ENCODE measurements at places on chromosomes 13 and 19. TPM values are rescaled to one million over a fixed set of nuclear protein-coding genes. Genes with fewer than 3 reads are reported as not detected.

DNA sequence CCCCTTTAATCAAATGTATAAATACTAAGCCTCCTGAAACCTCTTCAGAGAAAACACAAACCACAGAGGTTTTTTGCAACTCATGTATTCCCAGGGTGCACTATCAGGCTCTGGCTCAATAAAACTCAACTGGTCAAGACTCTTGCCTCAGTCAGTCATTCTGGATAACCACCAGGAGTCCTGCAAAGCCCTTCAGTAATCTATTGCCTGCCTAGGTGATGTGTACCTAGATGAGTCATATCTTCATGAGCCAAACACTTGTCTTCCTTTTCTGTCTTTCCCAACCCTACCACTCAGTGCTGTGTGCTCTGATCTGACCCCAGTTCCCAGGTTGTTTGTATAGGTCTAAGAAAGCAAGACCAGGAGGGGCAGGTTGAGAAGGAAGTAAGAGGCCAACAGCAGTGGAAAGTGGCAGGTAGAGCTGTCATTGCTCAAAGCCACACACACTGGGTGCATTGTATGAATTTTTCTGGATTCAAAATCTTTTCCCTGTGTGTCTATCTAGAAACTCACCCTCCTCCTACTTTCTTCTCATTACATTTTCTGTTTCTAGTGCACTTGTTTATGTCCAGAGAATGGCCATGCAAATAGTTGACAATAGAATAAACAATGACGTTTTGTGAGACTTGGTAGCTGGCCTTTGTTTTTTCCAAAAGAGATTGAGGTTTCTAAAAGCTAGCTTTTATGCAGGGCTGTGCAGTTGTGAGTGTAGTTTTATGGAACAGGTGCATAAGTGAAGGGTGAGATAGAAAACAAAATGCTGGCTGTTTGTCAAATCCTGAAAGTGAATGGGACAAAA lies 48.1 kb downstream of the PSG1 start:
- DNase-seq = peak; percentile 28

DNA sequence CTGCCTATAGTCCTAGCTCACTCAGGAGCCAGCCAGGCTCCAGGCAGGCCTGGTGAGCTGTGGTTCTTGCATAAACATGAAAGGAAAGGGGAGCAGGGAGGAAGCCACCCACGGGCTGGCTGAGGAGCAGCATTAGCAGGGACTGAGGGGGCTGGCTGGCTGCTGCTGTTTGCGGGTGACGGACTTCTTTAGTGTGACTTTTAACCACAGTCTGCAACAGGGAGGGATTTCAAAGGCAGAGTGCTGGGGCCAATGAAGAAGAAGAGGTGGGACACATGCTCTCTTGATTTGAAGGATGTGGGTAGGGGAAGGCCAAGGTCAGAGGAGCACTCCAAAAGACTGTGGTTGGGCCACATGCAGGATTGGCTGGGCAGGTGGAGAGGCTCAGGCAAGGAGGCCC lies 223.0 kb downstream of the DNAJC15 start:
- no peak for DNase-seq

DNA sequence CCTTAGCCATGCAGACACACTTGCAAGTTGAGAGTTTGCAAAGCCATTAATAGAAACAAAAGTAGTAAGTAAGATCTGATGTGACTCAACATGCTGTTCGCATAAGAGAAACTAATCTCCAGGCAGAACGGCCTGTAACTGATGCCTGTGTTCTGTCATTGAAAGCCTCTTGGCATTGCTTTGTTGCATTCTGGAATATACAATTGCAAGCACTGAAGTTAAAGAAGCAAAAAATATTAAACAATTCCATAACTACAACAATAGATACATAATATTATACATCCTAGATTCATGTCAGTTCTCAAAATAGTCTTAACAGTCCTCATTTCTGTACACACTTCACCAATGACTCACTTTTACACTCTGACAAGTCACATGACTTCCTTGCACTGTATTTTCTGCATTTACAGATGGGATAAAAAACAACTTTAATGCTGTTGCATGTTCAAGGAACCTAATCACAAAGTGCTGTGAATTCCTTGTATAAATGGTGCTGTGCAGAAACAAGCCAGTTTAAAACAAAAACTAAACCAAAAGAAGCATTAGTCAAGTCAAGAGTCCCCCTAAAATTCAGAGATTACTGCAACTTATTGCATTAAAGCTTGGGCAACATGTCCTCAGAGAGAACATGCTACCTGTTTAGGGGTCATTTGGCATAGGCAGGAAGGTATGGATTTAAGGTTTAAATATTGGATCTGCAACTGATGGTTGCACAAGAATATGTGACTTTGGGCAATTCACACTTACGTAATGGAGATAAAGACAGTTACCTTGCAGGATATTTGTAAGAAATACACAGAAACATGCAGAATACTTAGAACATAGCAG lies 79.5 kb upstream of the SERP2 start:
- DNase-seq = no peak

DNA sequence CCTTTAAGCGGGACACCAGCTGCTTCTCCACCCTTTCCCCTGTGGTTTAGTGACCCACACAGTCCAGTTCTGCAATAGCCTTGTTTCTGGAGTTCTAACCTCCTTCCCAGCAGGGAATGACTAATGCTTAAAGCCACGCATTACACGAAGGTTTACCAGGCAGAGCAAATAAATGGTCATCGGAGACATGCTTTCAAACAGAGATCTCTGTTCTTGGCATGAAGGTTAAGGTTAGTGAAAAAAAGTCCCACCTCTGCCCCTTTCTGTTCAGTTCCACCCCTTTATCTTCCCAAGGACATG lies 25.3 kb upstream of the MEDAG start:
- DNase-seq = no peak

DNA sequence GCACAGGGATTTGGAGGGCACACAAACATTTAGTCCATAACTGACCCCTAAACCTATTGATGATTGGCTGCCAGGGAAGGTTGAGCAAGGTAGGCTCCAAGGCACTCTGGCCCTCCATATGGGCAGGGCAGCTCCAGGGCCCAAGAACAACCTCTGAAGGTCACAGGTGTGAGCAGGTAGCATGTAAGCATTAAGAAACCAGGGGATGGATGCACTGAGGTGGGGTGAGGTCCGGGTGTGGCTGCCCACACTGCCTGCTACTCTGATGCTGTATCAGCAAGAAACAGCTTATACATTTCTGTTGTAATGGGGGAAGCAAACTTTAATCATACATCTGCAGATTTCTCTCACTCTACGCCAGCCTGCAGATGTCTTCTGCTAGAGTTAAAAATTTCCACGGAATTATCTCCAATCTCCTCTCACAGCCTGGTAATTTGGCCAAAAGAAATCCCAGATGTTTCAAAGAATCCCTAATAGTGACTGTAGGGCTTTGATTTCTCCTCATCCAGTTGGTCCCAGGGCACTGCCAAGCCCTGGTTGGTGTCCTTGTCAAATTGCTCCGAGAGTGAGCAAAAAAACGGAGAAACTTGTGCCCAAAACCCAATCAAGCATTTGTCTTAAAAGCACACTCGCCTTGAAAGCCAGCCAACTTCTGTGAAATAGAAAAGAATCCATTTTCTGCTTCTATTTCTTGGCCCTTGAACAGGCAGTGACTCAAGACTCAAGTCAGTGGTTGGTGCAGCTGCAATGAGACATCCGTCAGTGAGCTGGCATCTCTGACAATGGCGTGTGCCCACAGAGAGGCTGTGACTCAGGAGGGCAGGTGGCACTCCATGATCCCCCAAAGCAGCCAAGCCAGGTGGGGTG lies 72.5 kb upstream of the MRI1 start:
- no peak for DNase-seq

DNA sequence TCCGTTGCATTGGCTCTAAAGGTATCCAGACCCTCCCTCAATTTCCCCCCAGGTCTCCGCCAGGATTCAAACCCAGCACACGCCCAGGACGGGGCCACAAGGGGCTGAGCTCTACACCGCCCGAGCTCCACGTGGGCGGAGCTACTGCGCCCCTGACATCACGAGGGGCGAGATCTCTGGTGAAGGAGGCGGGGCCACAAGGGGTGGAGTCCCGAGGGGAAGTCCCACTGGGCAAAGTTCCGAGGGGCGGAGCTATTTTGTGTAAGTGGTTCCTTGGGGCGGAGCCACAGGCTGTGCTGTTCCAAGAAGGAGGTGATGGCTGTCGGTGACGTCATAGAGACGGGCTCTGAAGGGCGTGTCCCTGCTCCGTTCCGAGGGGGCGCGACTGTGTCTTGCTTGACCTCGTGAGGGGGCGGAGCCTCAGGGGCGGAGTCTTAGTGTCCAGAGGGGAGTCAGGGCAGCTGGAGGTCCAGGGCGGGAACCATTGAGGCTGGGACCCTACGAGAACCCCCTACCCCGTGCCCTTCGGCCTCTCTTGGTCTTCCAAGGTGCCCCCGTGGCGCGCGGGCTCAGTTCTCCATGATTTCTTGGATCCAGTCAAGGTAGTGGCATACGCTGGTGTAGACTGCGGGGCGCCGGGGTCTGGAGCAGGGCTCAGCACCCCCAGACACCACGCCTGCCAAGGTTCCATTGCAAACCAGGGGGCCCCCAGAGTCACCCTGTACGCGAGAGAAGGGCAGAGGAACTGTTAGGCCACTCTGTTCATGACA lies 1.3 kb upstream of the KLK8 start:
- peak; percentile 99 for DNase-seq

DNA sequence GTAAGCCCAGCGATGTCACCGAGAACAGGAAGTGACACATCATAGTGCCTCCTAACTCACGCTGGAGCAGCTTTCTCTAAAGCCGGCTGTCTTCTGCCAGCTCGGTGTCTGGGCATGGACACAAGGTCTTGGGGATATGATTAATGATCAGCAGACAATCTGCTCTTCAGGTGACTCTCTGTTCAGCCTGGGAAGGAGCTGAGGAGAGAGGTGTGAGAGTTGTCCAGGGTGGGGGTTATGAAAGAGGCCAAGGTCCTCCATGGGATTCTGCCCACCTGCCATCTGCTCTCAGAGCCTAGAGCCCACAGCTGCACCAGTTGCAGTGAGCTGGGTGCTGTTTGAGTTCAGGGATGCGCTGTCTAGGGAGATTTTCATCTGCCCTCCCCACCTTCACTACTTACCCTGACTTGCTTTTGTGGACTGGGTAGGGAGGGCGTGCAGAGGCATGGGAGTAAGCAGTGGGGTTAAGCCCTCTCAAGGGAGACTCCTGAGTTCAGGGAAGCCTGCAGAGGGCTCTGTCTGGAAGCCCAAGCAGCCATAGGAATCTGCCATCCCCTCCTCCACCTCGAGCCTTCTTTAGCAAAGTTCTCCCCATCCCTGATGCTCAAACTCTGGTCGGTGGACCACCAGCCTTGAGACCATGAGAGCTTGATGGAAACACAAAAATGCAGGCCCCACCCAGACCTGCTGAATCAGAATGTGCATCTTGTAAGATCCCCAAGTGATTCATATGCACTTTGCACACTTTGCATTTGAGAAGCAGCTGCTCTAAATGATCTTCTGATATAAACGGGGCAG lies 539.7 kb downstream of the RFC3 start:
- DNase-seq = no peak

DNA sequence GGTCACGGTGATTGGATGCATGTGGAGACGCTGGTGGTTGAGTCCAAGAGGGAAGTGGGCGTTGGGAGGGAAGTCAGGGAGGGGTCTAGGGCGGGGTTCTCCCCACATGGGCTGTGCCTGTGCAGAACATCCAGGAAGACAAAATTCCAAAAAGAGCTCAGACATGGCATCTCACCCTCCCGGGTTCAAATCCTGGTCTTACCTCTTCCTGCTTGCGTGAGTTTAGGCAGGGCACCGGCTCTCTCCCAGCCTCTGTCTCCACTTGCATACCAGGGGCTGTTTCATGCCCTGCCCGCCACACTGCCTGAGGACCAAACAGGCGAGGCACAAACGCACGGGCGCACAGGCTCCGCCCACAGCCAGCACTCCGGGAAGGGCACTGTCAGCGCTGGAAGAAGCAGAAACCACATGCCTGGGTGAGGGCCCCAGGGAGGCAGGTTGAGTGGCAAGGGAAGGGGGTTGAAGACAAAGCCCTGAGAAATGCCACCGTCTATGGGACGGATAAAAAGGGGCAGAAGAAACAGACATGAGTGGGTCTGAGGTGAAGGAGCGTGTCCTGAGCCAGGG lies 123.6 kb upstream of the SOX1 start:
- no peak for DNase-seq

GRCh38 chr19:57406516-57407123 lies 4.3 kb upstream of the ZNF17 start:
- DNase-seq = peak; percentile 32

GRCh38 chr19:3450796-3451411 lies 29.4 kb downstream of the SMIM24 start:
- no peak for DNase-seq

DNA sequence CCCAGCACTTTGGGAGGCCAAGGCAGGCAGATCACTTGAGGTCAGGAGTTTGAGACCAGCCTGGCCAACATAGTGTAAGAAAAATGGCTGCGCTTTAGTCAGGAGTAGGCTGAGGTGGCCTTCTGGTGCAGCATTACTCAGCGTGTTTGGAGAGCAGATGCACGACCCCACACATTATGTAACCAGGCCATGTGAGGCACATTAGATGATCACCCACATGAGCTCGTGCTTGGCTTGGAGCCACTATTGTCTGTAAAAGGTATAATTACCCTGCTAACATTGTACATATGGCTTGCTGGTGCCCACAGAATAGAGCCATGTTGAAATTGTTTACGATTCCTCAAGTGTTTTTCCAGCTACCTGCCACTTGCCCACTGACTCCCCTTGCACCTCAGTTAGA lies 24.0 kb upstream of the SCEL start:
- DNase-seq = no peak

DNA sequence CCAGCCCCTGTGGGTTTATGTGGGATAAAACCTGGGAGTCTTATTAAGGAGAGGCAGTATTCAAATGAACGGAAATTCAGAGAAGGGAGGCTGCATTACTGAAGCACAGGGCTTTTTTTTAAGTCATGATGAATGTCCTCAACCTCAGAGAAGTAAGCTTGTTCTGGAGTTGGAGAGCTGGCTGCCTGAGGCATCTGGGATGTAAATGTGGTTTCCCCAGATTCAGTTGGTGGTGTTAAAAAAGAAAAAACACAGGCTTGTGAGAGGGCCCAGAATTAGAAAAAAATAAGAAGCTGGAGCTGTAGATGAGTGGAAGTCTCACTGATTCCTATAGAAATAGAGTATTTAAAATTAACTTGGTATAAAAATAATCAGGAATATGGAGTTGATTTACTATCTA lies 64.0 kb upstream of the GPR12 start:
- no peak for DNase-seq

DNA sequence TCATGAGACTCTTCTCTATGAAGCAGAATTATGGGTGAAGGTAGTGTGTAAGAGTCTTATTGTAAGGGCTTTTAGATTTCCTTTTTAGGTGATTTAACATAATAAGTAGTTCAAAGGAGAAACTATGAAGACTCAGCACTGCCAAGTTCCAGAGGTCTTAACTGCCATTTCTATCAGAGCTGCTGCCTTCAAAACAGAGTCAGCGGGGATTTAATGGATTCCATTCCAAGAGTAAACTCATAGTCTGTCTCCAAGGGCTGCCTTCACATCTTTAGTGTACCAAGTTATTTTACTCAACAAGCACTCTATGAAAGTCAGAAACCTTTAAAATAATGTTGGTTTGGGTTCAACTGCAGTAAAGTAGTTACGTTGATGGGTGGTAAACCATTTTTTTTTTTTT lies 289.6 kb upstream of the HTR2A start:
- no peak for DNase-seq

SIGLEC5 gene
- not detected for total RNA-seq

Data from HCT116 (cell line).